ENCODE measurements at places on chromosomes 1 and 21. TPM values are rescaled to one million over a fixed set of nuclear protein-coding genes. Genes with fewer than 3 reads are reported as not detected.

Gene C4BPB
- total RNA-seq: not detected

Gene OR2T35
- total RNA-seq: not detected

Gene ADAM30
- total RNA-seq: not detected

Gene CFHR3
- not detected for total RNA-seq

Gene CD55
- total RNA-seq: 63.4 TPM

Gene CFAP126
- not detected for total RNA-seq

Gene CELA3A
- not detected for total RNA-seq

Gene AK4
- 52.9 TPM for total RNA-seq

Gene FNBP1L
- total RNA-seq: 25.7 TPM

Gene RNU1-4
- total RNA-seq: 2,323 TPM

Gene MROH9
- not detected for total RNA-seq

Gene FAM110D
- not detected for total RNA-seq

Gene ZNF648
- total RNA-seq: not detected

Gene ACTL8
- not detected for total RNA-seq

Gene TEX38
- total RNA-seq: not detected

Gene WLS
- 34.1 TPM for total RNA-seq

Gene ABCA4
- total RNA-seq: under 0.01 TPM

Gene PPIE
- 67.1 TPM for total RNA-seq

Gene UQCRHL
- 1.8 TPM for total RNA-seq

Gene RPE65
- total RNA-seq: not detected

Gene PLPPR4
- not detected for total RNA-seq

Gene RHCE
- total RNA-seq: 2.0 TPM

Gene ZFP69B
- 1.6 TPM for total RNA-seq

Gene FALEC
- total RNA-seq: not detected

Gene CBR3
- 0.38 TPM for total RNA-seq

Gene UTP25
- 6.3 TPM for total RNA-seq

Gene SAMSN1
- total RNA-seq: not detected

Gene DNASE2B
- total RNA-seq: not detected

Gene INAVA
- 28.7 TPM for total RNA-seq

Gene KRTAP13-2
- not detected for total RNA-seq

Gene TMEM183A
- 126 TPM for total RNA-seq
